ENCODE measurements at places on chromosomes 7 and 10.
A peak's percentile ranks its signal among the peaks of the same experiment; 100 is the strongest.

DNA sequence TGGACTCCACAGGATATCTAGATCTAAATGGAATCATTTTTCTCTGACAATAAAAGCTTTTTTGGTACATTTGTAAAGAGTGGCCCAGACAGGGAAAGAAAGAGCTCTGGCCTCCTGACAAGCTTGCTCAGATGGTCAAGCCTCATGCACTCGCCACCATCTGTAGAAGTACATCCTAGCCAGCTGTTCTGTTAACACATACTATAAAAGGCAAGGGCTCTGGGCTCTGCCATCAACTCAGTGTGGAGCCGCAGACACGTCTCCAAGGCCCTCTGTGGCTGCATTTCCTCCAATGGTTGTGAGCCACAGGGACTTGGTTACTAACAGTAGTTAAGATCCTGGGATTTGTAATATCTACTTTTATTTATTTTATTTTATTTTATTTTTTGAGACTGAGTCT is 70.8 kb upstream of the KDM7A start:
- no peak for DNase-seq

DNA sequence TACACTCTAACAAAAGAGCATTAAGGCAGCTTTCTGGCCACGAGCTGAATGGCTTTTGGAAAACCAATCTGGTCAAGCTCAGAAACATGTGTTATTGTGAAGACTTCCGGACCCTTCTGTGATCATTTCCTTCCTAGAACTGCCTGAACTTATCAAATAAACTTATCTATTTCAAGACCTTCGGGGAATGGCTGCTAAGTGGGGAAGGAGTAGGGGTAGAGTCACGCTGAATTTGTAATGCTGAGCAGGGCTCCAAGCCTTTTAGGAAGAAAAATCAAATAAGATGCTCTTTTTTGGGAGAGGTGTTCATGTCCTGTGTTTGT is 56.6 kb downstream of the PAPSS2 start:
- DNase-seq = no peak

DNA sequence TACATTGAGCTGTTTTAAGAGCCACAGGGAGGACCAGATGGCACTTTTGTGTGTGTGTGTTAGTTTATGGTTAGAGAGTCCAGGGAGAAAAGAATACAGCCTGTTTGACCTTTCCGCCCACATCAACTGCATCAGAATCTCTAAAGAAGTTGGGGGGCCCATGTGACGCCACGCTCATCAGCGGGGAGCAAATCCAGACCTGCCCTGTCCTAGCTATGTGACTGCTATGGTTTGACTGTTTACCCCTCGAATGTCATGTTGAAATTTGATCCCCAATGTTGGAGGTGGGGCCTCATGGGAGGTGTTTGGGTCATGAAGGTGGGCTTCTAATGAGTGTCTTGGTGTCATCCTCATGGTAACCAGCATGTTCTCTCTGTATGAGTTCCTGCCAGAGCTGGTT is 128.0 kb downstream of the ADRA2A start:
- DNase-seq = no peak

DNA sequence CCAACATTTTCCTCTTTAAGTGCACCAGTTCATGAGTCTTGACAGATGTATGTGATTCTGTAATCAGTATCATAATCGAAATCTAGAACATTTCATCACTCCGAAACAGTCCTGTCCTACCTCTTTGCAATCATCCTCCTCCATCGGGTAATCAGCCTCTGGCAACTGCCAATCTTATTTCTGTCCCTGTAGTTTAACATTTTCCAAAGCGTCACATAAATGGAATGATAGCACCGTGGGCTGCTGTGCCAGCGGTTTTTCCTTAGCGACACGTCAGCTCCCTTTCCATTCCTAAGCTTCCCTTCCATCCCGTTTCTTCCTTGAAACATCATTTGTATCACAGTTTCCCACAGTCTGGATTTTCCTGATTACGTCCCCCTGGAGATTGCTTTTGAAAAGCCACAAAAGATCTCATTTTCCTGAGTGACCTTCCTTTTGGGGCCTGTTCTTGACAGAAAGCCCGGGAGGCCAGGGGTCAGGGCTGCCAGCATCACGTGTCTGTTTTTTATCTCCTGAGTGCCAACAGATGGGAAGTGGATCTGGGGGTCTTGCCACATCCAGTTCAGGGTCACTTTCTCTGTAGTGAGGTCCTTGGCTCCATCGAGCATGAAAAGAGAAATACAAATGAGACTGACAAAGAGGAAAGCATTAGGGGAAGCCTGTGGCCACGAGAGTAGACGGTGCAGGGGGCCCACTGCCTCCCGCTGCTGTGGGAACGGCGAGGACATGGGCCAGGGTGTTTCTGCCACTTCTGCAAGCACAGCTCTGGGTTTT is 31.6 kb downstream of the TMEM120A start:
- no peak for DNase-seq

GRCh38 chr7:151873402-151873965 is 3.4 kb downstream of the PRKAG2 start:
- DNase-seq = no peak

GRCh38 chr7:79332091-79332490 is 121.4 kb downstream of the MAGI2 start:
- DNase-seq = no peak

DNA sequence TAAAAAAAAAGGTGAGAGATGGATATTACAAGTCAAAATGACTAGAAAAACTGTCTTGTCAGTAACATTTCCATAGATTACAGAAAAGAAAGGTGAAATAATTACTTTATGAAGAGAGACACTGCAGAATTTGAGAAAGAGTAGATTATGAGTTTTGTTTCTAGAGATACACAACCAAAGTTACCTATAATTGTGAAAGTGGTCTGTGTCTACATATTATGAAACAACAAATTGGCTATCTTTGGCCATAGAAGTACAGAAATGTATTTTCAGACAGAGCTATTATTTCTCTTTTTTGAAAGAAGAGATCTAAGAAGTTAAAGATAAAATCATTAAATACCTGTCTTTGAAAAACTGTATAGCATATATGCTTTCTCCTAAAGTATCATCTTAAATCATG is 30.1 kb downstream of the KCND2 start:
- DNase-seq = no peak

- DNase-seq = no peak
Measured at GRCh38 chr7:92873776-92874175, 37.4 kb upstream of the CDK6 start.

DNA sequence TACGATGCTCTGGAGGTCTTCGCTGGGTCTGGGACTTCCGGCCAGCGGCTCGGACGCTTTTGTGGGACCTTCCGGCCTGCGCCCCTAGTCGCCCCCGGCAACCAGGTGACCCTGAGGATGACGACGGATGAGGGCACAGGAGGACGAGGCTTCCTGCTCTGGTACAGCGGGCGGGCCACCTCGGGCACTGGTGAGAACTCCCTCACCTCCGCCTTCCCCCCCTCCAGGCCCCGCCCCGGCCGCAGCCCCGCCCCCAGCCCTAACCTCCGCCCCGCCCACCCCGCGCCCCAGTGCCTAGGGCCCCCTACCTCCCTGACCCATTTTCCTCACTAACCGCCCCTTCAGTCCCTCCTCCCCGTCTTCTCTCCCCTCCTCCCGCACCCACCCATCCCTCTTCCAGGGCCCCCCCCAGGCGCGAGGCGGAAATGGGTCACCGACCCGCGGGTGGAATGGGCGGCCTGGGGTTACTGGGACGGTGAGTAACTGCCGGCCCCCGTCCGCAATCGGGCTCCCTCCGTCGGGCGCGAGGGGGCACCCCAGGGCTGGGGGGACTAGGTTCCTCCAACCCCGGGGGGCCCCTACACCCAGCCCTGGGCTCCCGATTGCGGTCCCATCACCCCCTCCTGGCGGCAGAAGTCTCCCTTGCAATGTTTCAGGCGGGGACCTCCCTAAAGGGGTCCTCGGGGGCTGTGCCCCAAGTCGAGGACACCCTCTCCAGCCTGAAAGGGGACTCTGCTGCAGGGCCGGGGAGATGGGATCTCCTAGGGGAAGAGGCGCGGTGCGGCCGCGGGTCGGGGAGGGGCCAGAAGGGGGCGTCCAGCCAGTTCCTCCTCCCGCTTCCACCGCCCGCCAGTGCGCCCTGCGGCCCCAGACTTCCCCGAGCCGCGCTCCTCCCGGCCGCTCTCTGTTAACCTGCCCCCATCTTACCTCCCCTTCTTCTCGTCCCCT is 2.1 kb downstream of the PCOLCE start:
- DNase-seq = peak; percentile 39

DNA sequence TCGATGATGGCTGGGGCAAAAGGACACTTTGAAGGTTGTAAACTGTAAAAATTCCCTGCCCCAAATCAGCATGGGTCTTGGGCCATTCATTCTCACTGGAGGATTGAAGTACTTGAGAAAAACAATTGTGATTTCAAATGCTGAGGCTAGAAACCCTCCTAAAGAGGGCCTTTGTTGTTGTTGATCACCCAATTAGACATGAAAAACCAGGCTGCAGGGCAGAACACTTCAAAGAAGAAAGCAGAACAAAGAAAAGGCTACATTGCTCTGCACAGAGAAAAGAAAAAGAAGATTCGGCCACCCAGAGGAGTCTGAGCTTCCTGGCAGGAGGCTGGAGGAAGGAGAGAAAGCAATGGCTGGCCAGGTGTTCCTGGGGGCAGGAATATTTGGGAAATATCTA is 143.1 kb downstream of the NPY start:
- no peak for DNase-seq

GRCh38 chr10:133335246-133336117 is 1.2 kb downstream of the CALY start:
- DNase-seq = no peak

DNA sequence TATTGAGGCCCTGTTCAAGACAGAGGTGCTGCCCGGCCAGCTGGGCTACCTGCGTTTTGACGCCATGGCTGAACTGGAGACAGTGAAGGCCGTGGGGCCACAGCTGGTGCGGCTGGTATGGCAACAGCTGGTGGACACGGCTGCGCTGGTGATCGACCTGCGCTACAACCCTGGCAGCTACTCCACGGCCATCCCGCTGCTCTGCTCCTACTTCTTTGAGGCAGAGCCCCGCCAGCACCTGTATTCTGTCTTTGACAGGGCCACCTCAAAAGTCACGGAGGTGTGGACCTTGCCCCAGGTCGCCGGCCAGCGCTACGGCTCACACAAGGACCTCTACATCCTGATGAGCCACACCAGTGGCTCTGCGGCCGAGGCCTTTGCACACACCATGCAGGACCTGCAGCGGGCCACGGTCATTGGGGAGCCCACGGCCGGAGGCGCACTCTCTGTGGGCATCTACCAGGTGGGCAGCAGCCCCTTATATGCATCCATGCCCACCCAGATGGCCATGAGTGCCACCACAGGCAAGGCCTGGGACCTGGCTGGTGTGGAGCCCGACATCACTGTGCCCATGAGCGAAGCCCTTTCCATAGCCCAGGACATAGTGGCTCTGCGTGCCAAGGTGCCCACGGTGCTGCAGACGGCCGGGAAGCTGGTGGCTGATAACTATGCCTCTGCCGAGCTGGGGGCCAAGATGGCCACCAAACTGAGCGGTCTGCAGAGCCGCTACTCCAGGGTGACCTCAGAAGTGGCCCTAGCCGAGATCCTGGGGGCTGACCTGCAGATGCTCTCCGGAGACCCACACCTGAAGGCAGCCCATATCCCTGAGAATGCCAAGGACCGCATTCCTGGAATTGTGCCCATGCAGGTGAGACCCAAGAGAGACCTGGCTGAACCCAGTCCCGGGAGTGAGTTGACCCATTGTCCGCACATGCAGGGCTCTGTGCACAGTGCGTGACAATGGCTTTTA is 2.8 kb downstream of the RBP3 start:
- DNase-seq = no peak

DNA sequence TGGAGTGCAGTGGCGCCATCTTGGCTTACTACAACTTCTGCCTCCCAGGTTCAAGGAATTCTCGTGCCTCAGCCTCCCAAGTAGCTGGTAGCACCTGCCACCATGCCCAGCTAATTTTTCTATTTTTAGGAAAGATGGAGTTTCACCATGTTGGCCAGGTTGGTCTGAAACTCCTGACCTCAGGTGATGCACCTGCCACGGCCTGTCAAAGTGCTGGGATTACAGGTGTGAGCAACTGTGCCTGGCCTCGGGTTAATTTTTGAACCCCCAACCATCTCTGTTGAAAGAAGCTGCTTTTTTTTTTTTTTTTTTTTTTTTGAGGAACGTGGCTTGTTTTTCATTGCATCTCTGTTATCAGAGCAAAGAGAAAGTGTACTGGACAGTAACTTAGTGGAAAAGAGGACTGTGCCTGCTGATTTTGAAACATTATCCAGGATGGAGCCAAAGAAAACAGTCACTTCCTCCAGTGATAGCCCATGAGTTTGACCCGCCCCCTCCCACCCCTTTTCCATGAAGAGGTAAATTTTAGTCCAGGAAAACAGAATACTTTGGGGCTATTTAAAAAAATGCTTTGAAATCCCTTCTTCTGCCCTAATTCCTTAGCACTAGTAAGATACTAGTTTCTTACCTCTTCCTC is 38.3 kb downstream of the WBP1L start:
- no peak for DNase-seq

DNA sequence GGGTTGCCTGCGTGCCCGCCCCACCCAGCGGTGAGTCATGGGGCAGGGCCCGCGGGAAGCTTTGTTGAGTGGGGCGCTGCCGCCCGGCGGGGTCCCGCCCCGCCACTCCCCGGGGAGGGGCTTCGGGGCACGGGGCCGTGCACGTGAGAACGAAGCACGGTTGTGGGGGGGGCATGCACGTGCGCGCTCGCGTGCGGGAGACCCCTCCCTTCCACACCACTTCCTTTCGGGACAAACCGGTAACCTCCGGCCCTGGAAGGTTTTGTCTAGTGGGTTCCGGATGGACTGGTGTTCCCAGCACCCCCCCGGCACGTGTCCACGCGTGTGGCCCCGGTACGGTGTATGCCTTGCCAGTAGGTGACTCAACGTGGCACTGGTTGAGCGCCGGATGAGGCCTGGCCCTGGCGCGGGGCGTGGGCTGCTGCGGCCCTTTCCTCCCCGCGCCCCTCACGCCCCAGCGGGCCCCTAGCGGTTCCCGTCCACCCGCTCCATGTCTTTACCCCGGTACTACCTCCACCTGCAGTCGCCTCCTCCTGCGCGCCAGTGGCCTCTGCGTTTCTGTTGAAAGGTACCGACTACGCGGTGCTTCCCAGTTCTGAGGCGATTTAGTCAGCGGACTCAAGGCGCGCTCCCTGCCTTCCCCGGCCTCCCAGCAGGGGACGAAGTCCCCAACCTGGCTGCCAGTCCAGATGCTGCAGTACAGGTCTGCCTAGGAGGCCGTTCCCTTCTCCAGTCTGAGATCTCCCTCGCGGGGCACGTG is 3.1 kb downstream of the ADIRF start:
- no peak for DNase-seq

DNA sequence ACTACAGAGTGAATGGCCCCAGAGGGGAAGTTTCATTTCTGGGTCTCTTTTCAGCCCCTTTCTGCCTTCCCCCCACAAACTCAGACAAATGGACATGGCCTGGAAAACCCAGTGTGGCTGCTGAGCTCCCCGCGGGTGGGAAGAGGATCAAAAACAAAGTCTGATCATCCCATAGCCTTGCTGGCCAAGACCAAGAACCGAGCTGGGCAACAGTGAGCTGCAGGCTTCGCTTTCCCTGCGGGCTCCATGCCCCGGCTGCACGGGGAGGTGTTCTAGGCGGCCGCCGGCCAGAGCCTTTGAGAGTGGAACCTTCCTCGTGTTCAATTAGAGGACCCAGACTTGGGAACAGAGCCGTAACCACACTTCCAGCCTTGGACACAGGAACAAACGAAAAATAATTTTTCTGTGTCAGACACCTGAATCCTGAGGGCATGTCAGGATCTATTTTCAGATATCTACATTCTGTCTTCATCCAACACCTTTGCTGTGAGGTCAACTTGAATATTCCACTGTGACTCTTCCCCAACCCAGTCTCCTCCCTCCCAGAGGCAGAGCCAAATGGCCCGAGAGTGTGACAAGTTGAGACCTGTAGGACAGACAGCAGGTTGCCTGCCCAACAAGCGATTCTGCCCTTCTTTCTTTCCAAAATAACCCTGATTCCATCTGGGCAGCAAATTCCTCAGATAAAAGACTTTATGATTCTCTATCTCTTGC is 26.0 kb downstream of the WDR86 start:
- no peak for DNase-seq

Measured in GF-D8 (cell line).